ENCODE measurements at places on chromosomes 1 and 21.

GRCh38 chr21:46317710-46318463 is 5.8 kb downstream of the C21orf58 start:
- no peak for DNase-seq

DNA sequence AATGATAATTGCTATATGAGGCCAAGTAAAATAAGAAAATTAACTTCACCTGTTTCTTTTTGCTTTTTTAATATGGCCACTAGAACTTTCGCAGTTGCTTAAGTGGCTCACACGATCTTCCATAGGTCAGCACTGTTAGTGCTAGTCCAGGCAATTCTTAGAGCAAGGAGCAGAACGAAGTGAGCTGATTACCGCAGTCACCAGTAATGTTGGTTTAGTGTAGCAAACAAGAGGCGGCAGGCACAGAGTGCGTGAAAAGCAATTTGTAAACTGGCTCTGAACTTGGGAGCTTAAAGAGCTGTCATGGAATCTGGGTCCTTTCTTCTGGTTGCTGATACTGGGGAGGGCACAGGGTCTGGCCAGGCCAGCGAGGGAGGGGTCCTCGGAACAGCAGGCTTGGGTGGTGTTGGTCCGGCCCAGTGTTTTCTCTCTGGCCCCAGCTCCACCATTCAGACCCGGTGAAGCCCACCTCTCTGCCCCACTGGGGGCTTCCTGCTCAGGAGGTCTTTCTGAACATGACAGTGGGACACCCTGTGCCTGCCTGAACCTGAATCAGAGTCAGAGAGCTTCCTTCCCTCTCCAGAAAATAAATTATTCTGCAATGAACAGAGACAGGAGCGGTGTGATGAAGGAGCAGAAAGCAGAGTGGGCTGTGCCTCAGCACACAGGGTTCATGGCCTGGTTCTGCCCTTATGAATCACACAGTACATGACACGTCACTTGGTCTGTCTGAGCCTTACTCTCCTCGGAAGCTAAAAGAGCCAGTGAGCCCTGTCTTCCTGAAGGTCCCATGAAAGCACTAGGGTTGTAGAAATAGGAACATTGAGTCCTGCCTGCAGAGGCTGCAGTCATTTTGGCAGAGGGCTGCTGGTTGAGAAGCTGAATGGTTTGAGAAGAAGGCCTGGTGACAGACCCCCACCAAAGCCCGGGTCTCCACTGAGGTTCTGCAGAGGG is 11.9 kb downstream of the ETS2 start:
- DNase-seq = no peak

- no peak for DNase-seq
These were observed 174.1 kb upstream of the ETV3 start for GRCh38 chr1:157312082-157312812.

- no peak for DNase-seq
These were observed 303.4 kb downstream of the KIF26B start for GRCh38 chr1:245458234-245458633.

Measured in astrocyte of the cerebellum (primary cell).